Activated CD4-positive, CD25-positive, alpha-beta regulatory T cell treated with anti-CD3 and anti-CD28 coated beads, Interleukin-2, amount 50 U/mL, for 72 hours (primary cell): ENCODE measurements at places on chromosomes 2 and 18.

GRCh38 chr2:94879982-94880377, 8.8 kb downstream of the TEKT4 start:
- DNase-seq = no peak

GRCh38 chr18:11175266-11175979, 26.1 kb upstream of the PIEZO2 start:
- no peak for DNase-seq

DNA sequence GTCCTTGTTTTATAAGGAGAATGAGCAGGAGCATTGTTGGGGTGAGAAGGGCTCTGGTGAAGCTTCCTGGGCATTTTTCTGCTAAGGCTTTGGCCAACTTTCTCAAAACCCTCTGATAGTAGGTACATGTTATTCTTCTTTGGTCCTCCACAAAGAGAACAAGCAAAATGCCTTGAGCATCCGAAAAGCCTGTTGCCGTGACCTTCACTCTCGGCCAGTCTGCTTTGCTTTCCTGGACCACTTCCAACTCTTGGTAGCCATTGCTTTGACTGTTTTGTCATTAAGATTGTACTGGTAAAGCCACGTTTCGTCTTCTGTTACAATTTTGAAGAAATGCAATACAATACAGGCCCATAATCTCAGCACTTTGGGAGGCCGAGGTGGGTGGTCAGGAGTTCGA, 27.4 kb upstream of the ALLC start:
- no peak for DNase-seq

GRCh38 chr18:72871091-72871490, 3.3 kb upstream of the NETO1 start:
- no peak for DNase-seq

DNA sequence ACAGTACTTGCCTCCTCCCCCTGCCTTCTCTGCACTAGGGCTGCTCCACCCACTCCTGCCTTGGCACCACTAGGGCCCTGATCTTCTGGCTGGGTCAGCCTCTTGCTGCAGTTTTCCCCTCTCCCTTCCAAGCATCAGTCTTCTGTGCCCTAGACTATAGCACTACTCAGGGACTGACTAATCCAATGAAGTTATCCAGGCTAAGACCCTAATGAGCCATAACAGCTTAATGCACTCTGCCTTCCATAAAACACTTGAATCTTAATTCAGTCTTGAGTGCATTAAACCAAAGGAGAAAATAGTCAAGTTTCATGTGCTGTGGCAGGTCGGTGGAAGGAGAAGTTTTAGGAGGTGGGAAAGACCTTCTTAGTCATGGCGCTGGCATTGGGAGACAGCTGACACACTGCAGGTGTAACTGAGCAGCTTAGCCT, 95.7 kb downstream of the BIN1 start:
- DNase-seq = no peak

DNA sequence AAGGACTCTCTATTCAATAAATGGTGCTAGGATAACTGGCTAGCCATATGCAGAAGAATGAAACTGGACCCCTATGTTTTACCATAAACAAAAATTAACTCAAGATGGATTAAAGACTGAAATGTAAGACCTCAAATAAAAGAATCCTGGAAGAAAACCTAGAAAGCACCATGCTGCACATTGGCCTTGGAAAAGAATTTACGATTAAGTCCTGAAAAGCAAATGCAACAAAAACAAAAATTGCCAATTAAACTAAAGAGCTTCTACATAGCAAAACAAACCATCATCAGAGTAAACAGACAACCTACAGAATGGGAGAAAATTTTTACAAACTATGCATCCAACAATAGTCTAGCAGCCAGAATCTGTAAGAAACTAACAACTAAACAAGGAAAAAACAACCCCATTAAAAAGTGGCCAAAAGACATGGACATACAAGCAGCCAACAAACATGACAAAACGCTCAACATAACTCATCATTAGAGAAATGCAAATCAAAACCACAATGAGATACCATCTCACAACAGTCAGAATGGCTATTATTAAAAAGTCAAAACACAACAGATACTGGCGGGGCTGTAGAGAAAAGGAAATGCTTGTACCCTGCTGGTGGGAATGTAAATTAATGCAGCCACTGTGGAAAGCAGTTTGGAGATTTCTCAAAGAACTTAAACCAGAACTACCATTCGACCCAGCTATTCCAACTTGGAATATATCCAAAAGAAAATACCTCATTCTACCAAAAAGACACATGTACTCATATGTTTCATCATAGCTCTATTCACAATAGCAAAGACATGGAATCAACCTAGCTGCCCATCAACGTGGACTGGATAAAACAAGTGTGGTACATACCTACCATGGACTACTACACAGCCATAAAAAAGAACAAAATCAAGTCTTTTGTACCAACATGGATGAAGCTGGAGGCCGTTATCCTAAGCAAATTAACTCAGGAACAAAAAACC, 30.6 kb downstream of the SEPTIN10 start:
- DNase-seq = no peak

DNA sequence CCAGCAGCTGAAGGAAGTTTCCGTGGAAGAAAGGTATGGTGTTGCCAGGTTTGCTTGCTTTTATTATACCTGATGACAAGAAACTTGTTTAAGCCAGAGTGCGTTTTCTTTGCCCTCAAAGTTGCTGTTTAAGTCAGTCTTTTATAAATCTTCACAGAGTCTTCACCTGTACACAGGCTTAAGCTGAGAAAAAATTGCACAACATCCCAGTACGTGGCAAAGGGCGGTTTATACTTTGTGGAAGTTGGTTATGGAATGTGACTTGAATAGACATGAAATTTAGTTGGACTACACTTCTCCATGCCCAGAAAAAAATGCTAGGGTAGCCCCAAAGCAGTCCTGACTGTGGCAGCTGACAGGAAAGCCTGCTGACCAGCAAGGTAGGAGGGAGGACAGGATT, 121.5 kb downstream of the RTN4 start:
- DNase-seq = no peak

- DNase-seq = no peak
Measured at GRCh38 chr2:45771261-45771660, 119.8 kb downstream of the PRKCE start.

DNA sequence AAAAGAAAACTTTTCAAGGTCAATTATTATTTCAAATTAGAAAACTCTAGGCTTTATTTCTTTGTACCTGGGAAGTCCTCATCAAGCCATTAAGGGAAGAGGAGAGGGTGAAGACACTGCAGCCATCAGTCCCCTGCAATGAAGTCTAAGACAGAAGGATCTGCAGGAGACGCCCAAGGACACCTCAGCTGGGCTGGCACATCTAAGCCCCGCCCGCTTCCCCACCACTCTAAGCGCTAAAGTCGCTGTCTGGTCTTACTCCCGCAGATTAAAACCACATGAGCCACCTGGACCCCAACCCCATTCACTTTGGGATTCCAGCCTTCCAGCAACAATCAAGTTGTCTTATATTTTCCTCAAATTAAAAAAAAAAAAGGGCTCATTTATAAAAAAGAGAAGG, 104.4 kb downstream of the AFF3 start:
- DNase-seq = no peak

GRCh38 chr2:107992069-107992468, 5.7 kb downstream of the SLC5A7 start:
- no peak for DNase-seq

DNA sequence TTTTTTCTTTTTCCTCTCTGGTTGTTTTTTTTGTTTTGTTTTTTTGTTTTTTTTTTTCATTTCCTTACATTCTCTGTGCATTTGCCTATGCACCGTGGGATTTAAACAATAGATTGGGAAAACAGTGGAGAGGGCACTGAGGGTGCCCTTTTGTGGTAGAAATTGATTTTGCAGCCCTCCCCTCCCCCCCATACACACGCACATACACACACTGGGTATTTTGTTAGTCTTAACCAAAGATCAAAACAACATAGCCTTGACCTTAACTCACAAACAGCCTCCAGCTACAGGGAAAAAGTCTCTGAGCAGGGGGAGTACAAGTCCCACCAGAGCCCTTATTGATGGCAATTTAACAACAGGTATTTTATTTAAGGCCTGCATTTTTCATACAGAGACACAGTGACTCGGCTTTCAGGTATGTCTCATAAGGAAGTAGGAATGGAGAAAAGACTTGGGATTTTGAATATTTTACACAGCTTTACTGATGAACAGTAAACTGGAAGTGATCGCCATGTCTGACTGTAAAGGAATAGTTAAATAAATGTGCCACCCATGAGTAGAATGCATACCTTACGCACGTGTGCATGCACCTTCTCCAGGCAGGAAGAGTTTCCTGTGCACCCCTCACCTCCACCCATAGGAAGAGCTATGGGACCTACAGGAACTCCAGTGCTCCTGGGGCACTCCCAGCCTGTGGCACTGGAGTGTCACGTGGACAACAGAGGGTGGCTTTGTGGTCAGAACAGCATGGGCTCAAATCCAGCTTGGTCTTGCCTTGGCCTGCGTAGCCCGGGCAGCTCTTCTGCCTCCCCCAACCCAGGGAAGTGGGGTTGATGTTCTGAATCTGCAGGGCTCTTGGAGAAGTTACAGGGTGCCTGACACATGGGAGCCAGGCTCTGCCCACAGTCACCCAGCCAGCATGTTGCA, 266.4 kb downstream of the ANAPC1 start:
- DNase-seq = no peak

- DNase-seq = no peak
Measured at GRCh38 chr18:10579079-10579867, 53.4 kb downstream of the NAPG start.

DNA sequence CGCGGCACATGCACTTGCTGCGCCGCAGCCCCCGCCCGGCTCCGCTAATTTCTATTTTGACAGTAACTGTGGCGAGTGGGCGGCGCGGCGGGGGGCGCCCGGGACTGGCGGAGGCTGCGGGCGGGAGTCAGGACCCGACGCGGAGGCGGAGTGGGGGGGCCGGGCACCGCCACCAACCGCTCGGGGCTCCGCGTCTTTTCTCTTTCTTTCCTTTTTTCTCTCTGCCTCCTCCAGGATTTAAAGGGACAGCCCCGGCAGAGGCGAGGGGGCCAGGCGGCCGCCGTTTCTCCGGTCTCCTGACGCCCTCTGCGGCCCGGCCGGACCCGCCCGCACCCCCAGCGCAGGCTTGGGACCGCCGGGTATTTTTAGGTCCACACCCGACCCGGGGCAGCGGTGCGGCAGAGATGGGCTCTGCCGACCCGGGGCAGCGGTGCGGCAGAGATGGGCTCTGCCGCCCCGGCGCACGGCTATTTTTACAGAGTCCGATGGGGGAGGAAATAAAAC, 460 bp upstream of the ZBTB7C start:
- DNase-seq = no peak

- no peak for DNase-seq
Measured at GRCh38 chr18:37457341-37457740, 108.3 kb downstream of the CELF4 start.

DNA sequence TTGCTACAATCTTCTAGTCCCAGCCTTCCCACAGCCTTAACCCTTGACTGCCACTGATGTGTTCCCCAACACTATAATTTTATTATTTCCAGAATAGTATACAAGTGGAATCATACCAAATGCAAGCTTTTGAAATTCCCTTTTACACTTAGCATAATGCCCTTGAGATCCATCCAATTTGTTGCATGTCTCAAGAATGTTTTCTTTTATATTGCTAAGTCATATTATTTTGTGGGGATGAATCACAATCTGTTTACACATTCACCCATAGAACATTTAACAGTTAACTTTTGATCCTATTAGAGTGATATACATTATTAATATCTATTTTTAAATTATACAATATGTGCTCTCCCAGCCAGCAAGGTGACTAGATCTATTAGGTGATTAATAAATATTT, 74.3 kb upstream of the KYNU start:
- no peak for DNase-seq

- no peak for DNase-seq
Measured at GRCh38 chr2:38099099-38100028, 23.4 kb upstream of the CYP1B1 start.

- no peak for DNase-seq
Measured at GRCh38 chr2:199975273-199975895, 20.0 kb downstream of the MAIP1 start.

- DNase-seq = no peak
Measured at GRCh38 chr2:172253190-172254052, 150.7 kb upstream of the DLX2 start.

GRCh38 chr18:11741505-11742145, 52.6 kb downstream of the GNAL start:
- DNase-seq = no peak

DNA sequence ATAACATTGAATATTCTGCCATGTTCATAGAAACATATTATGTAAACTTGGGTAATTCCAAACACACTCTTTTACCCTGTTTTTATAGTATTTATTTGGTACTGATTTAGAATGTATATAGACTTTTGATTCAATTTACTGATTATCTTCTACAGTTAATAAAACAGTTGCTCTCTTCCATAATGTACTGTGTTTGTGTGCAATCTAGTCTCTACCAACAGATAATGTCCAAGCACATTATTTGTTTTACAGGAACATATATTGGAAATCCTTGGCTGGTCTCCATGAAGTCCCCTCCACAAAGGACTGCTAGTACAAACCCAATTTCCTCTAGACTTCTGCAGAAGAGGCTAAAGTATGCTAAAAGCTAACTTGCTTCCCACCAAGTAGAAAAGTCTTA, 386.6 kb downstream of the RND3 start:
- DNase-seq = no peak

DNA sequence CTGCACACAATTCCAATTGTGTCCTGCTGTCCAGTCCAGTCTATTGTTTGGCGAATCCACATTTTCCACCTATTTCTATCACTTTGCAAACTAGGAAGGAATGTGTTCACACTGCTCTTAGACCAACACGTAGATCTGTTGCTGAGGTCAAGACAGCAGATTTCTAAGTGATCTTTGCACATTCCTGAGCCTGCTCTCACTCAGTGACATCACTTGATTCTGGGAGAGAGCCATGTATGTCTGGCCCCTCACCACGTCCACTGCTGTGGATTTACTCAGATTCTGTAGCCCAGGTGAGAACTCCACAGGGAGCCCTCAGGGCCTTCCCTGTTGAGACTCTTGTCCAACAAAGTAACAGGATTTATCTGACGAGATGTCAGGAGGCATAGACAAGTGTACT, 317.2 kb downstream of the TSN start:
- DNase-seq = no peak
